ENCODE measurements at places on chromosomes 7 and 10.

GRCh38 chr10:3803927-3804741 lies 19.1 kb upstream of the KLF6 start:
- DNase-seq = peak; percentile 74

- DNase-seq = no peak
Observed at GRCh38 chr10:12228851-12229250, 32.9 kb downstream of the CDC123 start.

GRCh38 chr7:111380945-111381344 lies 181.3 kb downstream of the IMMP2L start:
- no peak for DNase-seq

- DNase-seq = no peak
Observed at GRCh38 chr10:34705563-34705962, 109.5 kb downstream of the PARD3 start.

DNA sequence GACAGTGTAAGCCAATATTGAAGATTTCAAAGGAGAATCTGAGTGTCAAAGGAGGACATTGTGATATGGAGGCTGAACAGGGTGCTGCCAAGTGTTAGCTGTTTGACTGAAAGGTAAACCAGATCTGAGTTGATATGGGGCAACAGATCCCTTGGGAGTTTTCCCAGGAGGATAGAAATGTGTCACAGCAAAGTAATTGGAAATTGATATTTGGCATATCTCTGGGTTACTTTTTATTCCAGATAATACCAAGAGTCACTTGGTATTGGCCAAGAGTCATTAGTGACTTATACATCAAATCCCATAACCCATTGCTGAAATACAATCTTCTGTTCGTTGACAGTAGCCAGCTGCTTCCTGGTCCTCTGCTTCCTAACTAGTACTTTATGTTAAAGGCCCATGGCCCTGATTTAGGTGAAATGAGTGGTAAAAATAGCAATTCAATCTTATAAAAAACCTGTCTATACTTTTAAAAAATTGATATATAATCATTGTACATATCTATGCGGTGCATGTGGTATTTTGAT lies 922.9 kb downstream of the LRMDA start:
- no peak for DNase-seq

DNA sequence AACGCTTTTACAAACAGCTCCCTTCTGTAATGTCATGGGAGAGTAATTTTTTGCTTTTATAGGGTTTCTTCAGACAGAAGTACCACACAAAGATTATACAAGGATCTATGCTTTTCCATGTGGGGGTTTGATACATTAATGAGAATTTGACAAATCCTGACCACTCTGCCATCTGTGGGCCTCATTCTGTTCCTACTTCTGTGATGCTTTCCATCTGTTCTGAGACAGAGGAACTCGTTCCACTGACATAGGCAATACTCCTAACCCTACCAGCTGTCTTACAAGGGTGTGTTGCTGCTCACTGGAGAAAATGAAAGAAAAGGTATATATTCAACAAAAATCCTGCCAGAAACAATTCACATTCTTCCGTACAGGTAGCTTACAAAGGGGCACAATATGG lies 59.4 kb upstream of the NAMPT start:
- no peak for DNase-seq

DNA sequence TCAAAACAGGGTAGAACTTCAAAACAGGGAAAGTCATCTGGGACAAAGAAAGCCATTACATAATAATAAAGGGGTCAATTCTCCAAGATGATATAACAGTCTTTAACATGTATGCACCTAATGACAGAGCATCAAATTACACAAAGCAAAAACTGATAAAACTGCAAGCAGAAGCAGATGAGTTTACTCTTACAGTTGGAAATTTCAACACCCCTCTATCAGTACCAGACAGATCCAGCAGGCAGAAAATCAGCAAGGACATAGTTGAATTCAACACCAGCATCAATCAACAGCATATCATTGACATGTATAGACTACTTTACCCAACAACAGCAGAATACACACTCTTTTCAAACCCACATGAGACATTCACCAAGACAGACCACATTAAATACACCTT lies 233.0 kb upstream of the NEBL start:
- no peak for DNase-seq

- no peak for DNase-seq
Observed at GRCh38 chr7:22730921-22731654, 4.1 kb downstream of the IL6 start.

GRCh38 chr10:21065621-21066248 lies 168.6 kb upstream of the NEBL start:
- DNase-seq = no peak

- DNase-seq = no peak
Observed at GRCh38 chr10:86782701-86783418, 26.4 kb downstream of the BMPR1A start.

DNA sequence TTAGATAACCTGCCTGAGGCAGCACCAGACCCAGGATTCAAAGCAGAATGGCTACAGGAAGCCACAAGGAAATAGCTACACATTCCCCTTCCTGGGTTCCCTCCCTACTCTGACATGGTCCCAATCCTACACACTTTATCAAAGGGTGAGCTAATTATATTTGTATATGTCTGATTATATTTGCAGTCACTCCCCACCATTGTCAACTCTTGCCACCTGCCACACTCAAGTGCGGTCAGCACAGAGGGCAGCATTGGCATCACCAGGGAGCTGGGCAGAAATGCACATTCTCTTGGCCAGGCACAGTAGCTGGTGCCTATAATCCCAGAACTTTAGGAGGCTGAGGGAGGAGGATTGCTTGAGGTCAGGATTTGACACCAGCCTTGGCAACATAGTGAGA lies 114.1 kb upstream of the PDLIM1 start:
- DNase-seq = no peak

DNA sequence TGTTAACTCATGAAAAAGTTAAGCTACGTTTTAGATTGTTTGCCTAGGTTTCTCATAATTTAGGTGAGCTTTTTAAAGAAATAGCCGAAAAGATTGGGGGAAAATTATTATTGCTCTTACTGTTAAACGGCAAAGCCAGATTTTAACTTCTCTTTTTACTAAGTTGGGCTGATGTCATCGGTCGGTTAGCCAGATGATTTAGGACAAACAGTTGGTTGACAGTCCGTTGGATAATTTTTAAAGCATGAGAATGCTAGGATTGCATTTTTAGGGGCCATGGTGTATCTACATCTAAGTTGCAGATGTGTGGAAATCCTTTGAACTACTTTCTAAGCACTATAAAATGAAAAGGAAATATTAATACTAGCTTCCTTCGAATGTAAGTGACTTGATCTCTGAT lies 280.9 kb upstream of the AKR1E2 start:
- DNase-seq = no peak

DNA sequence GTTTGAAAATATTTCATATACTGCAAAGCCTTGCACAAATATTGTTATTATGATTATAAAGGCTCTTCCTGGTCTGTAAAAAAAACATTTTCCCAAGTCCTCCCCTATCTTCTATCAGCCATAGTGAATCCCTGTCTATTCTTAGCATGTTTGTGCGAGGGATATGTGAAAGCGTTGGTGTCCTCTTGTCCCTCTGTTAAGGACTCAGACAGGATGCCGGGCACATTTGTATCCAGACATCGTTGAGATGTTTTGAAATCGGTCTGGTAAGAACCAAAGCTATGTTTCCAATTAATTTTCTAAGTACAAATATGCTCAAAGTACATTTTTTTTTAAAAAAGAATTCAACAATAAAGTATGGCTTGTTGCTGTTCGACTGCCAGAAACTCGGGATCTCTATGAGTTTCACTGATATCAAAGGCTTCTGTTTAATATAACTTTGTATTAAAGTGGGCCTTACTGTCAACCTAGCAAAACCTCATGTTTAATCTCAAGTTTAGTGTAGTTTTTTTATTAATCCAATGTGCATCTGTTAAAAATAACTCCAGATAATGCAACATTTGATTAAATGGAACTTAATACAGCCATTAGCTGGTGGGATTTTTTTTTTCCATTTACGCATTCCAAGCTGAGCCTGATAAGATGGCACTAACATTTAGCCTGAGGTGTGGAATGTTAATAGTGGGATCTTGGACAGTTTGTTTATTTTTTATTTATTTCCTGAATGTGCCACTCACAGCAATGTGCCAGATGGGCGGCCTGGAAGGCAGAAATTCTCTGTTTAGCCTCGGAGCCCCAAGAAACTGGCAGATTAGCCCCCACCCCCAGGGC lies 754.3 kb downstream of the LRMDA start:
- no peak for DNase-seq

DNA sequence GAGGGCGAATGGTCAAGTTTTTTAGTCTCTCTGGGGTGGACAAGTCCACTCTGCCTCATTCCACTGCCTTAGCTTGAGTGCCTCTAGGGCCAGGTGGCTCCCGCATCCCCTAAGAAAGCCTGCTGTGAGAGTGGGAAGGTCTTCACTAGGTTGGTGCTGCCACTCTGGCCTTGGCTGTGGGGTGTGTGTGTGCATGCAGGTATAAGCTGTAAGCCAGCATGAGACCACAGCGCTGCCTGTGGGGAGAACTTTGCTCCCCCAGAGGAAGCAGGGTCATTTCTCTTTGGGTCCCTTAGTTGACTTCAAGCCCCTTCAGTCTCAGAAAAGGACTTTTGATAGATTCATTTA lies 25.5 kb upstream of the PCBD1 start:
- no peak for DNase-seq

DNA sequence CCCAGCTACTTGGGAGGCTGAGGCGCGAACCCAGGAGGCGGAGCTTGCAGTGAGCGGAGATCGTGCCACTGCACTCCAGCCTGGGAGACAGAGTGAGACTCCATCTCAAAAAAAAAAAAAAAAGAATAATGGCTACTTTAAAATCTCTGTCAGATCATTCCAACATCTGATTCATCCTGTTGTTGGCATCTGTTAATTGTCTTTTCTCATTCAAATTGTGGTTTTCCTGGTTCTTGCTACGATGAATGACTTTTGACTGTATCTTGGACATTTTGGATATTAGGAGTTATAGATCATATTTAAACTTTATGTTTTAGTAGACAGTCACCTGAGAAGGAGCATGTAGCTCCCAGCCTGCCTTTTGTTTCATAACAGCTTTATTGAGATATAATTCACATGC lies 8.5 kb downstream of the TPST1 start:
- DNase-seq = no peak

GRCh38 chr10:114431414-114432135 lies 27.3 kb upstream of the AFAP1L2 start:
- DNase-seq = no peak

DNA sequence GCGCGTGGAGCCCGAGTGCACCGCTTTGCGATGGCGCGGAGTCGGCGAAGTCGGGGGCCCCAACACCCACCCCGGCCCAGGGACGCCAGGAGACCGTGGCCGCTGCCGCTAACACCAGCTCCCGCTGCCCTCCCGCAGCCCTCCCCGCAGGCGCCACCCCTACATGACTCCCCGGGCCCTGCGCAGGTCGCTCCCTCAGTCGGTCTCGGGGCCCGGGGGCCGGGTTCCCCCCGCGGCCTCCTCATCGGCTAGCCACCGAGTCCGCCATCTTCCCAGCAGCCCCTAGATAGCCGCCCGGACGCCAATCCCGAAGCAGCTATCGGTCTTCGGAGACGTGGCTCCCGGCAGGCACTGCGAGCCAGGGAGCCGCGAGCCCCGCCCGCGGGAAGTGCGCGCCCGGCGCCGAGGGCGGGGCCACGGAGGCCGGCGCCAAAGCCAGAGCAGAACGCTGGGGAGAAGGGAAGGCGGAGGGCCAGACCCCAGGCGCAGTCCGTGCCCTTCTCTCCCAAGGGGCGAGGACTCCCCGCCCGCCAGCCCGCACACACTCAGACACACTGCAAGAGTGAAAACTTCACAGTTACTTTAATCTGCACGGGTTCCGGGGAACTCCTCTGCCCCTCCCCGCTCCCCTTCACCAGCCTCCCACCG lies at the start of gene FASTK:
TSS of gene FASTK (minus strand) at position 288 of the 648 bp plus-strand sequence. CDS start at position 245, 43 bp downstream.
- DNase-seq = peak; percentile 90

- no peak for DNase-seq
Observed at GRCh38 chr7:28358423-28358868, 53.9 kb upstream of the CREB5 start.

DNA sequence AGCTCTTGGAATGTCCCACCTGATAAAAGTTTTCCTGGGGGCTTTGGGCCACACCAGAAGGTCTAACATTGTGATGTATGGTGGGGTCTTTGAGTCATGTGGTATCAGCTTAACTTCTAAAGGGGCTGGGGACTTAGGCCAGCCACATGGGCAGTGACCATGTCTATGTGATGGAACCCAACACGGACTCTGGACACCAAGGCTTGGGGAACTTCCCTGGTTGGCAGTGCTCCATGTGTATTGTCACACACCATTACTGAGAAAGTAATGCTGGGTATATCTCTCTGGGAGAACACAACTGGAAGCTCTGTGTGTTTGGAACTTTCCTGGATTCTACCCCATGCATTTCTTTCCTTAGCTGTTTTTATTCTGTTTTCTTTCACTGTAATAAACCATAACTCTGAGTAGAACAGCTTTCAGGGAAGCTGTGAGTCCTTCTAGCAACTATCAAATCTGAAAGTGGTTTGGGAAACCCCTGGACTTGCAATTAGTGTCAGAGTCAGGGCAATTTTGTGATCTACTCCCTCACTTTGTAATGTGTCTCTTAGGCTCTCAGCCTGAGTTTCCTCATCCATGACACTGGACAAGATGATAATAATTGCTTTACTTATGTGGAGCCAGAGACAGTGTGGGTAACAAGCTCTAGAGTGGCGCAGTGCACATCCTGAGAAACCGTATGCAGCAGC lies 28.4 kb upstream of the AGK start:
- DNase-seq = no peak

GRCh38 chr7:67343114-67343513 lies 346.5 kb downstream of the TYW1 start:
- no peak for DNase-seq

GRCh38 chr7:105911961-105912575 lies 35.7 kb upstream of the ATXN7L1 start:
- no peak for DNase-seq

DNA sequence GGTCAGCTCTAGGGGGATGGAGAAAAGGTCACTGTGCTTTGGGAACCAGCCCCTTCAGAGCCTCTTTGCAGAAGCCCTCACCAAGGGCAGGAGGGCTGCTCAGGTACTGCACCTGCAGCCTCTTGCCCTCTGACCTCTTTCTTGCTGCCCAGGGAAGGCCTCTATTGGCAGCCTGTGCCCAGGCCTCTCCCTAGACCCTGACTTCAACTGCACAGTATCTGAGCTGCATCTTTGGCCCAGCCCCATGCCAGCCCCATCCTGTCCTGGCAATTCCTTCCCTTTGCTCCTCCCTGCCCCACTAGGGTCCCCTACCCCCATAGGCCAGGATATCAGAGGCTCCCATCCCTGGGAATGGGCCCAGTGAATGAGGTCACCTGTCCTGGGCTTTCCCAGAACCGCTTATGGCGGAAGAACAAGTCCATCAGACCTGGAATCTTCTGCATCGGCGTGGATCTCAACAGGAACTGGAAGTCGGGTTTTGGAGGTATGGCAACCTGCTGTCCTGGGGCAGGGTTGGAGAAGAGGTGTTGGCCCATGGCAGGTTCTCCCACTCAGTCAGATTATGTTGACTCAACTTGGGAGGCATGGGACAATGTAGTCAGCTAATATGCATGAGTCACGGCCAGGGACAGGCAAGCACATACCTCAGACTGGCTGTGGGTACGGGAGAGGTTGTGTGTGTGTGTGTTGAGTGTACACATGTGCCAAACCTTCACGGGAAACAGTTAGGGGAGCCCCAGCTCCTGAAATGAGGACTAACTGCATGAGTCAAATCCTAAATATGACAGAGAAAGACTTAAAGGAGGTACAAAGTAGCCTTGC lies 17.1 kb upstream of the CPA1 start:
- no peak for DNase-seq

Measured in activated T-cell treated with anti-CD3 and anti-CD28 coated beads, Interleukin-2, amount 50 U/mL, for 24 hours (primary cell).